ENCODE measurements at places on chromosomes 6 and 20.

DNA sequence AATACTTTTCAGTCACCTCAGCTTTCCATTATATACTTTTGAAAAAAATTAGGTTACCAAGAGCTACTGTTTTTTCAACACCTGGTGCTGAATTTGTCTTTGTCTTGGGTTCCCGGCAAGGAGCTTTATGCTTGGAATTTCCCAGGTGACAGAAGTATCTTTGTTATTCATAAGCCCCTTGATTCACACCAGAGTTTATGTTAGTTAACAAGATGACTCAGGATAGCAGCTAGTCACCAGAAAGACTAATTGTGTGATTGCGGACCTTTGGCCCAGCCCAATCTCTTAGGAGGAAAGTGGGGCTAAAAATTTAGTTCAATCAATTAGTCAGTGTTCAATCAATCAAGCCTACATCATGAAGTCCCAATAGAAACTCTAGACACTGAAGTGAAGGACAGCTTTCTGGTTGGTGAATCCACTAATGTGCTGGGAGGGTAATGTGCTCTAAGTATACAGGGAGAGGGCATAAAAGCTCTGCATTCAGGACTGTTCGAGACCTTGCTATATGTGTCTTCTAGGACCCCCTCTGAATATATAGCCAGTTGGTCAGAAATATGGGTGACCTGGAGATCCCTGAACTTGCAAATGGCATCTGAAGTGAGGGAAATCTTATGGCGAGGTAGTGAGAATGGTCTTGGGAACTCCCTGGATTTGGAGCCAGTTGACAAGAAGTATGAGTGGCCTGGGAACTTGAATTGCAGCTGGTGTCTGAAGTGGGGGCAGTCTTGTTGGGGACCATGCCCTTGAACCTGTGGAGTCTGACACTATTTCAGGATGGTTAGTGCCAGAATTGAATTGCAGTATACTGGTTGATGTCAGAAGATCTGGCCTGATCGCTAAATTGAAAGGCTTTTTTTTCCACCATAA lies 16.2 kb downstream of the TMEM30A start:
- DNase-seq = no peak

- no peak for DNase-seq
These were observed 40.7 kb downstream of the DACT2 start for GRCh38 chr6:168278904-168279303.

DNA sequence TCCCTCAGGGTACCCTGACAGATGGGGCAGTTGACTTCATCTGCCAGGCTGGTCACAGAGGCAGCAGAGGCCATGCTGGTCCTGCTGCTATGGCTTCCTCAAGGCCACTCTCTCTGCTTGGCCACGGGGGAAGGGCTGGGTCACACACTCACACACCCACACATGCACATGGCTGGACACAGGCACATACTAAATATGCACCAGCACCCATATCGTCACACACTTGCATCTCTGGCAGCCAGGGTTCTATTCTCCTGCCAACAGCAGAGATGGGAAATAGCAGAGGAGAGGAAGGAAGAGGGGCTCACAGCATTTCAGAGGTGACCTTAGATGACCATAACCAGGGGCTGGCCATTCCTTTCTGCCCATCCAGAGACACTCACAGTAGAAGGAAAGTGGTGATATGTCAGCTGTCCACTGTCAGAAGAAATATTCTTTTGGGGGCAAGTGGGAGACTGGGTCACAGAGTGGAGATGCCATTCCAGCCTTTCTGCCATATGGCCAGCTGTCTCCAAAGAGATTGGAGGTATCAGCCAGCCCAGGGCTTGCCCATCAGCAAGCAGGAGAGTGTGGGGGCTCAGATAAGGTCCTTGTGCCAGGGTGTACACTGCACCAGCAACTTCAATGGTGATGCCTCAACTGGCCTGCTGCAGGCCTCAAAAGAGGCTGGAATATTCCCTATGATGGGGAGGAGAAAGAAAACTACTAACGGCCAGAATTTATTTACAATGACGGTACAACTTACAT lies at the start of gene TRIM10:
TSS of gene TRIM10 (minus strand) at position 427 of the 747 bp plus-strand sequence. CDS start at position 74, 353 bp downstream.
- no peak for DNase-seq

DNA sequence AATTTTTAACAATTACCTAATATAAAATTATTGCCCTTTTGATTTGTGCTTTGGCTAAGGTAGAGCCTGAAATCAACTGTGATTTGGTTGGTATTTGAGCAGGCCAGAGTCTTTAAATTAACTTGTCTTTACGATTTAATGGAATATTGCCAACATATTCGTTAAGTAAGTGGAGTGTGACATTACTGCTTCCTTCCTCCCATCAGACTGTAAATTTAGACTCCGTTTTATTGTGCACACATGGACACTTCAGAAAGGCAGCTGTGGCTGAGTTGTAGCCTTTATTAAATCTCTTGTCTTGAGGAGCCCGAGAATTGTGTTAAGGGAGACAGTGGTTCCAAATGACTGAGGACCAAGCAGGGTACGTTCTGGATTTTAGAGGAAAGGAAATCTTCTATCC lies 57.4 kb downstream of the CAP2 start:
- no peak for DNase-seq

DNA sequence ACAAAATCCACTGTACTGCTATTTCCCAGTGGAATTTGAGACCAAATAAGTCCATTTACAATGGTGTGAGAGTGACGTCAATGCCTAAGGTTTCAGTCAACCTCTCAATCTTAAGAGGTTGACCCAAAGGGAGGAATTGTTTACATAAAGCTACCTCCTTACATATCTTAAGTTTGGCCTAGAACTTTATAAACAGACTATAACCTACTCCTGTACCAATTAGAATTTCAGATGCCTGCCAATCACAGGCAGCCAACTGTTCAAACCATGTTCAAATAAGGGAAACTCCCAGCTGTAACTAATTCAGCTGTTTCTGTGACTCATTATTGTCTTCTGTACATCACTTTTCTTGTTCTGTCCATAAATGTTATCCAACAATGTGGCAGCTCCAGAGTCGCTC lies 14.5 kb downstream of the LGSN start:
- no peak for DNase-seq

DNA sequence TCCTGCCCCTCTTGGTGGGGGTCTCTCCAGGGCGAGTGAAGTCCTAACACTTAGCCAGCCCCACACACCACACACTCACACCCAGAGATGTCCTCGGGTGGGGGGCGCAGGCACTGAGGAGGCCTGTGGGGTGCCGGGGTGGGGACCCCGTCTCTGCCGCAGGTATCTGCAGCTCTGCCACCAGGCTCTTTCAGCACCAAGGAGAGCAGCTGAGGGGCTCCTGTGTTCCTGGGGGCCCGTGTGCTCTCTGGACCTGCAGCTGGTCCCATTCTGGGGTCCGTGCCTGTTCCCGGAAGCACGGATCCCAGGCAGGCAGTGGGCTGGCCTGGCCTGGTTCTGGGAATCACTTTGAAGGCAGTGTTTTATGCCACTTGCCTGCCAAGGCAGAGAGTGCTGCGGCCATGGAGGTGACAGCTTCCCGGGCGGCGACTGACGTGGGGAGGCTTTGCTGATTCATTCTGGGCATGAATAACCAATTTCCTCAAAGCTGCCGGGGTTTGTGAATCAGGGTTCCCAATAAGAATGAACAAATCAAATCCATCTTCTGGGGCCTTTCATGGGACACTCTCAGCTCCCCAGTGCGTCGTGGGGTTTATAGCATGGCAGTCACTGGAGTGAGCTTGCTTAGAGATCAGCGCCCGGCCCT lies 54.4 kb upstream of the SLCO4A1 start:
- no peak for DNase-seq

DNA sequence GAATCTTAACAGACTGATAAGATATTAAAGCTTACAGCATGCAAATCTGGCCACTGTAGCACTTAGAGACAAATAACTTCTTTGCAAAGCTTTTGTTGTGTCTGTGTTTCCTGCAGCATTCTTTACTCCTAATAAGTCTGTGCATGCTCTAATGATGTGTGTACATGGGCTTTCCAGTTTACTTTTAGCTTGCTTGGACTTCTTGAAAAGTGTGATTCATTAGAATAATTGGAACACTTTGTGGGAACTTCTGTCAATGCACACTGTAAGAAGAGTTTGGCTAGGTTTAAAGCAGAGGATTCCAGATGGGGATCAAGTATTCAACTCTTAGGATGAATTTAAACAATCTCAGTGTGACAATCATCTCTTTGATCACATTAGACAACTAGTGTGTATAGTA lies 22.1 kb upstream of the TINAG start:
- DNase-seq = no peak

GRCh38 chr20:9367746-9368145 lies 146.6 kb upstream of the LAMP5 start:
- DNase-seq = no peak

GRCh38 chr6:36850021-36850420 lies 10.8 kb upstream of the CPNE5 start:
- DNase-seq = no peak

DNA sequence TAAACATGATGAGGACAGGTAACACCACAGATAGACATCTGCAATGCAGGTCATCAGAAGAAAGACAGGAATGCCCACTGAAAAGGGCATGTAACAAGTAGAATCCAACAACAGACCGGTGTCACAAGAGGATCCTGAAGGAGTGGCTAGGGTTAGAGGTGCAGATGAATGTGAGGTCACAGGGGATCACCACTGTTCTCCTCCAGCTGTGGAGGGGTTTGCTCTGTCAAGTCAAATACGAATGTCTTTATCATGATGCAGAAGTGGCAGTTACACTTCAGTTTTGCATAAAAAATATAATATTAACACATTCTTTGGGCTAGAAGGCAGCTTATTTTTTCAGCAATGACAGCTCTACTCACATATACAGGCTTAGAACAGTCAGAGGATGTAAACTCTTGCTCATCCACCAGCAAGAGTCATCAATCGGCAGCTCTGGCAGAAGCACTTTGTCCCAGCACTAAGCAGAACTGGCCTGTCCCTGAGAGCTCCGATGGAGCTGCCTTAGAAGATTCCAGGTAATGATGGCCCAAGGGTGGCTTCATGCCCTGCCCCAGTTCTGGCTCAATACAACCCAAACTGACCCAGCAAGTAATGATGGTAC lies 130.4 kb upstream of the TRAF3IP2 start:
- DNase-seq = no peak

- DNase-seq = no peak
These were observed 8.9 kb downstream of the MYT1 start for GRCh38 chr20:64173116-64173515.

GRCh38 chr6:46039646-46040045 lies 24.0 kb upstream of the CLIC5 start:
- no peak for DNase-seq

- no peak for DNase-seq
These were observed 337.2 kb downstream of the SMOC2 start for GRCh38 chr6:168778201-168778600.

DNA sequence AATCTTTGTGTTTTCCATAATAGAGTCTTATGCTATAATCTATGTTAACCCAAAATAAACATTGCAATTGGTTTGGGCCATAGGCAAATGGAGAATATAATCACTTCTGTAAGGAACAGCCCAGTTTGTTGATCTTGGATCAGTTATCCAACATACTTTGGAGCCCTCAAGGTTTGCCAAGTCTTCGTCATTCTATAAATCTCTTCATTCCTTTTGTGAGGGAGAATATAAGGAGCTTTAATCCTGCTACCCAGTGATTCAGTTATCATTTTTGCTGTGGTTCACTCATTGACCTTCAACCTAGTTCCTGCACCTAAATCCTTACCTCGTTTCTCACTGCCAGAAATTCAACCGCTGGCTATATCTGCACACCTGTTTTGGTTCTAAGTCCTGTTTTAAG lies 500.3 kb upstream of the PTCHD4 start:
- DNase-seq = no peak

DNA sequence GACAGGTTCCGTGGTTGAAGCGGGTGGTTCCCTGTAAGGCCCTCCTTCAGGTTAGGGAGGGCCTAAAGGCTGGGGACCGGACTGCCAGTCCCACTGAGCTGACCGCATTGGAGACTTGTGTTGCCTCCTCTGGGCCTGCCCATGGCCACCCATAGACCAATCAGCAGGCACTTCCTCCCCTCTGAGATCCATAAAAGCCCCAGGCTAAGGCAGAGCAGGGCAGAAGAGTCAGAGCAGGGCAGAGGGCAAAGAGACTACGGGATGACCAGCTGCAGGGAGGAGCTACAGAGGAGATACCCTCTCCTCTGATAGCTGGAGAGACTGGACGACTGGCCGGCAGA lies 537.4 kb downstream of the TENT5A start:
- no peak for DNase-seq

DNA sequence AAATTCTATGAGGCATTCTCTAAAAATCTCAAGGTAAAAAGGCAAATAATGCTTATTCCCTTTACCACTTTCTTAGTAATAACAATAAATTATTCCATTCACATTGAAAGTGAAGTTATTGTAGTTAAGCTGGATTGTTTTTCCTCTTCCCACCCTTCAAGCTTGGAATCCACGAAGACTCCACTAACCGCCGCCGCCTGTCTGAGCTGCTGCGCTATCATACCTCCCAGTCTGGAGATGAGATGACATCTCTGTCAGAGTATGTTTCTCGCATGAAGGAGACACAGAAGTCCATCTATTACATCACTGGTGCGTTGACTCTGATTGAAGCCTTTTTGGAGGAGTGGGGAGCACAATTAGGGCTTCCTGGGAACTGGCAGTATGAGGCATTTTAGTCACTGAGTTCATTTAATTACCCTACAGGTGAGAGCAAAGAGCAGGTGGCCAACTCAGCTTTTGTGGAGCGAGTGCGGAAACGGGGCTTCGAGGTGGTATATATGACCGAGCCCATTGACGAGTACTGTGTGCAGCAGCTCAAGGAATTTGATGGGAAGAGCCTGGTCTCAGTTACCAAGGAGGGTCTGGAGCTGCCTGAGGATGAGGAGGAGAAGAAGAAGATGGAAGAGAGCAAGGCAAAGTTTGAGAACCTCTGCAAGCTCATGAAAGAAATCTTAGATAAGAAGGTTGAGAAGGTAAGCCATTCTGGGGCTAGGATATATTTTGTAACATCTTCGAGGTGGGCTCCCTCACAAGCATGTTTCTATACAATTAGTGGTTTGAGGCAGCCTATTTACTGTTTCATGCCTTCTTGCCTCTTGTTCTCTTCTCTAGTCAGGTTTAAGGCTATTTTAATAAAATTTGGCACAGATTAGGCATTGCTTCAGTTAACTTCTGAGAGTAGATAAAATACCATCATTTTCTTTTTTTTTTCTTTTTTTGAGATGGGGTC lies 4.9 kb downstream of the HSP90AB1 start:
- no peak for DNase-seq

DNA sequence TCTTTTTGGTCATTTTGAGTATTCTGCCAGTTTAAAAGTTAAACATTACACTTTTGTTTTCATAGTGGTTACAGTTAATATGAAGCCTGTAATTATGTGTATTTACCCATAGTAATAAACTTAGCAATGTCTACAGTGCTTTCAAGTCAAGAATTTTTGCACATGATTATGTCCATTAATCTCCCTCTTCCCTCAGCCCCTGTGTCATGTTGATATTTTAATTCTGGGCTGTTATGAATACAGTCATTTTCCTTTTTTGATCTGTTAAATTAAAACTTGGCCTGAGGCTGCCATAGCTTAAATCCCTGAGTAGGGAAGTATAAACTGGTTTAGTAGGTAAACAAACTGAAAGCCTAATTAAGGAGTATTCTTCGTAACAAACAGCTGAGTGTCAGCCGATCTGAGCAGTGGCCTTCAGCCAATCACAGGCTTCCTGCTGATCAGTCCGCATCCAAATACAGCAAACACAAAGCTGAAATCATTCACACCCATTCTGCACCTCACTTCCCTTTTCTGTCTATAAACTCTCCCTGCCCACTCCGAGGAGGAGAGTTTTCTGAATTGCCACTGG lies 9.5 kb upstream of the SFT2D1 start:
- no peak for DNase-seq

- no peak for DNase-seq
These were observed 166.8 kb downstream of the DST start for GRCh38 chr6:56475736-56476457.

GRCh38 chr20:33878583-33878982 lies 67.4 kb downstream of the CHMP4B start:
- DNase-seq = no peak
